Hindlimb muscle (tissue), 1 donor: ENCODE measurements at places on chromosomes 12 and 14.

GRCh38 chr12:95323212-95323611 is 105.6 kb downstream of the VEZT start:
- DNase-seq: no peak

- DNase-seq: no peak
Observed at GRCh38 chr12:46663318-46663717, 162.5 kb downstream of the SLC38A4 start.

GRCh38 chr12:26821212-26821701 is 11.7 kb downstream of the ITPR2 start:
- DNase-seq: no peak

DNA sequence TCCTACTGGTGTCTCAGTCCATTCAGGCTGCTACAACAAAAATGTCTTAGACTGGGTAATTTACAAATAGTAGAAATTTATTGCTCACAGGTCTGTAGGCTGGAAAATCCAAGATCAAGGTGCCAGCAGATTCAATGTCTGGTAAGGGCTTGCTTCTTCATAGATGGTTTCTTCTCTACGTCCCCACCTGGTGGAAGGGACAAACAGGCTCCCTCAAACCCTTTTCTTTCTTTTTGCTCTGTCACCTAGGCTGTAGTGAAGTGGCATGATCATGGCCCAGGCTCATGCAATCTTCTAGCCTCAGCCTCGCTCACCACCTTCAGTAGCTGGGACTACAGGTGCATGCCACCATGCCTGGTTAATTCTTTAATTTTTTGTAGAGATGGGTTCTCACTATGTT is 106.8 kb upstream of the RPH3A start:
- no peak for DNase-seq

DNA sequence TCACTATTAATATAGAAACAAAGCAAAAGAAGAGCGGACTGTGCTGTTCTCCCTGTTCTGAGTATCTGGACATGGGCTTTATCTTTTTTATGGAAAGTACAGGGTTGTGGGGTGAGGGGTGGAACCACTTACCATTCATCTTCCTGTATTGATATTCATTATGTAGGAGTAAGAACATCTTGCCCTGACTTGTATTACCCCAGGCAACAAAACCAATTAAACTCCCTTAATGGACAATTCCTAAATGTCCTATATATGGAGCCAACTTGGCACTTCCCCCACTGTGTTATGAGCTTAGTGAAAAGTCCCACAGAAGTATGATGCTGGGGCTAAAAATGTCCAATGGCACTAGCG is 139.9 kb upstream of the KRR1 start:
- no peak for DNase-seq

DNA sequence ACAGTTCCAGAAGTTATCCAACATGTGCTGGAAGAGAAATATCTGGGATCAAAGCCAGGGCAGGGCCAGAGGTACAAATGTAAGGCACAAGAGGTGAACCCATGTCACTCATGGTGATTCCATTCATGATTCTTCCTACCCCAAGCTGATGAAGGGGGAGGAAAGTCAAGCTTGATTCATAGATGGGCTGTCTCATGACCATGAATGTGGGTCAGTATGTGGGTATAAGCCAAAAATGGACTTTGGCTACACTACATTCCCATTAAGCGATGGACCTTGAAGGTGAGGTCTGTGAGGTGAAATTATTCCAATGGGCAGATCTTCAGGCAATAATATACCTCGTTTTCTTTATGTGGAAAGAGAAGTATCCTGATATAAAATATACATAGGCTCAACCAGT is 217.1 kb downstream of the BTG1 start:
- no peak for DNase-seq

DNA sequence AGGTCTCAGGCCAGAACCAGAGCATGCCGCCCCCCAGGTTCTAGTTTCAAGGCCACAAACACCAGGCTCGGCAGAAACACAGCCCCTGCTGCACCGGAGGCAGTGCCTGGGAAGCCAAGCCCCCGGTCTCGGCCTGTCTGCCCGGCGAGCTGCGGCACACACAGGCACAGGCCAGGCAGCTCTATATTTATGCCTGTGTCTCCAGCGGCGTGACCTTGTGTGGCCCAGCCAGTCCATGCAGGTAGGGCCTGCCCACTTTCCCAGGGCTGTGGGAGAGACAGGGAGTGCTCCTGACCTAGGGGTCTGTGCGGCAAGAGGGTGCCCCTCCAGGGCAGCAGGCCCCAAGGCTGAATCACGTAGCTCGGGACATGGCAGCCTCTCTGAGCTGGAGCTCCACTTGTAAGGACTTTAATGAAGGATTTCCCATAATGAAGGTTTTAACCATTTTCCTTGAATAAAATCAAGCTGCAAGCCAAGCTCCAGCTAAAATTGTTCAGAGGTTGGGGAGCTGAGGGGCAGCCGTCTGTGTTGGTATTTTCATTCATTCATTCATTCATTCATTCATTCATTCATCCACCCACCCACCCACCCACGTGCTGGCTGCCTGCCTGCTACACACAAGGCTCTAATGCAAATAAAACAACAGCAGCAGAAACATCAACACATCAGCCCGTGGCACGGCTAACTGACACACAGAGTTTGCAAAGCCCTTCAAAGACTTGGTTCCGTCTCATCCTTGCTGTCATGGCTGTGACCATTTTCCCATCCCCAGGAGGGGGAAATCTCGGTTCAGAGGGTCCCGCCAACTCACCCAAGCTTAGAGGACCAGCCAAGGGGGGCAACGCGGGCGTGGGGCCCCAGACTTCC is 92.0 kb downstream of the RFLNA start:
- DNase-seq: no peak

DNA sequence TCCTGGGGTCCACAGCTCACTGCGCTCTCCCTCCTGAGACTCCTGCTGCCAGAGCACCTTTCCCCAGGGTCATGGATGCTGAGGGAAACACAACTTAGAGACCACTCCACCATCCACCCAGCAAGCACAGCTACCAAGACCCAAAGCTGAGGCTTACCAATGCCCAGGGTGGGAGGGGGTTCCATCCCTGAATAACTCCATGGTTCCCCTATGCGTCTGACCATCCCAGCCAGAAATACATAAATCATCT is 36.3 kb downstream of the DAD1 start:
- DNase-seq: no peak

- peak; percentile 68 for DNase-seq
Observed at GRCh38 chr14:31877255-31877798, 199.8 kb upstream of the ARHGAP5 start.
